Mucosa of descending colon (tissue), 3 donors: ENCODE measurements at places on chromosomes 7 and 10.

- no peak for DNase-seq
These were observed 403.7 kb downstream of the RPS24 start for GRCh38 chr10:78437407-78437768.

GRCh38 chr7:55104712-55105433, 86.1 kb downstream of the EGFR start:
- no peak for DNase-seq

DNA sequence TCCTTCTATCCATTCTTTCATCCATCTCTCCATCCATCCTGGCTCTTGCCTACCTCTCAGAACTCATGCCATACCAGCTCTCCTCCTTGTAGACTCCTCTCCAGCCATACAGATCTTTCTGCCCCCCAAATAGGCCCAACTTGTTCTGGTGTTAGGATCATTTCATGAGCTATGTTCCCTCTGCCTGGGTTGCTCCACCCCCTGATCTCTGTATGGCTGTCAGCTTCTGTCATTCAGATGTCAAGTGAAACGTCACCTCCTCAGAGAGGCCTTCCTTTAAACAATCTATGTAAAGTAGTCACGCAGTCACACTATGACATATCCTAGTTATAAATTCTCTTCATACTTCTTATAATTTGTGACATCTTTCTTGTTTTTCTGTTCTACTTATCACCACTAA, 42.3 kb upstream of the PNLIPRP3 start:
- no peak for DNase-seq

DNA sequence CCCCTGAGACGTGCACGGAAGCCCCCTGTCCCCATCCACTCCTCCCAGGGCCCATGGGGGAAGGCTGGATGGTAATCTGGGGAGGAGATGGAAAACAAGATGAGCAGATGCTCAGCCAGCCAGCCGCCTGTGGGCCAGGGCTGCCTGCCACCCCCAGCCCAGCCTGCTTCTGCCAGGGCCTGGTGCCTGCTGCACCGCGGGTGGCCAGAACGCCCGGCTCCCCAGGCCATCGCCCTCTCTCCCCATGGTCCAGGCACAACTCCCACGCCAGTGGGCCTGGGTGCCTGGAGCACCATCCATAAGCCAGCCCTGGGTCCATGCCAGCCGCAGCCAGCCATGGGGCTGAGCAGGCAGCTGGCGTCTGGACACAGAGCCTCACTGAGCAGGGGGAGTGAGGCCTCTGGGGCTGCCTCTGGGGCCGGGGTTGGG, 57.2 kb upstream of the ELN start:
- no peak for DNase-seq

DNA sequence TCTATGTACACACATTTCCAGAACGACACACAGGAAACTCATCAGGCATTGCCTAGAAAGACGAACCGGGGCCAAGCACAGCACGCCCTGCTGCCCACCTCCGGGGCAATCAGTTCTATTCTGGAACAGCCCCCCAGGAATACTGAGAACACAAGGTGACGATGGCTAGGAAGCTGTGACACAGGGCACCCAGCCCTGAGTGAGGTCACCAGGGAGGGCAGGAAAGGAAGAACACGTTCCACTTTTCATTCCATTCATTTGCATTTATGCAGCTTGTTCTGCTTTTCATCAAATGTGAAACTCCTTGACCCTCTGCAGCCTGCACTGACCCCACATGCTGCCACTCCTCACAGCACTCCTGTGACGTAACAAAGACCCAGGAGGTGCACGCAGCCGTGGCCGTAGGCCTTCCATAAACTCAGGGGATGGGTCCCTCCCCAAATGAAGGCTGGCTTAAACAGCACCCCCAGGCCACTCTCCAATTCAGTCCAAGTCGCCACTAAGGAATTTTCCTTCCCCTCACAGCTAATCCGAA, 28.9 kb downstream of the MAD1L1 start:
- peak; percentile 2 for DNase-seq

DNA sequence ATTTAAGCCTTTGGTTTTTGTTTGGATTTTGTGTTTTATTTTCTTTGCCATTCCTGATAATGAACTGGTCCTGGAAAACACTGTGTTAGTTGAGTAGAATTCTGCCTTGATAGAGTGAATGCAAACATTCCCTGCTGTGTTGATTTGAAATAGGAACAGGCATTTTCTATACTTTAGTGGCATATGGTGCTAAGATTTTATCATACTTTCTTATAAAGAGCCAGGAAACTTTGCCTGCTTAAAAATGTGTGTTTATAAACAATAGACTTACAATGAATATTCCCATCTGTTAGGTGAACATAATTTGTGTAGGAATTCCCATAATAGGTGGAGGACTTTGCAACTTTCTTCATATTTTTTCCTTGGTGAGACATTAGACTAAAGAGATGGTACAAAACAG, 333.3 kb downstream of the SDK1 start:
- no peak for DNase-seq

- no peak for DNase-seq
These were observed 54.5 kb downstream of the CXCL12 start for GRCh38 chr10:44330431-44330830.

- DNase-seq, result no peak
These were observed 42.9 kb downstream of the CHN2 start for GRCh38 chr7:29237489-29237888.

DNA sequence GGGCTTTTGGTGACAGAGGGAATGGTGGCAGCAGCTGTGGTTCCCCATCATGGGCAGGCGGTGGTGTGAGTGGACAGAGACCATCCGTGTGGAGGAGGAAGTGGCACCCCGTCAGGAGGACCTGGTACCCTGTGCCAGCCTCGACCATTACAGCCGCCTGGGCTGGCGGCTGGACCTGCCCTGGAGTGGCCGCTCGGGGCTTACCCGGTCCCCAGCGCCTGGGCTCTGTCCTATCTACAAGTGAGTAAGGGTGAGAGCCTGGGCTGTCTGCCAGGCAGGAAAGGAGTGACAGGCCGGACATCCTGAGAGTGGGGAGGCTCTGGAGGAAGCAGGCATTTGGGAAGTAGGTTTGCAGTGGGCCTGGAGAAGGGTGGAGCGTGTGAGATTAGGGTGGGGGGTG, 2.9 kb upstream of the ZNF467 start:
- DNase-seq, result peak; percentile 61

DNA sequence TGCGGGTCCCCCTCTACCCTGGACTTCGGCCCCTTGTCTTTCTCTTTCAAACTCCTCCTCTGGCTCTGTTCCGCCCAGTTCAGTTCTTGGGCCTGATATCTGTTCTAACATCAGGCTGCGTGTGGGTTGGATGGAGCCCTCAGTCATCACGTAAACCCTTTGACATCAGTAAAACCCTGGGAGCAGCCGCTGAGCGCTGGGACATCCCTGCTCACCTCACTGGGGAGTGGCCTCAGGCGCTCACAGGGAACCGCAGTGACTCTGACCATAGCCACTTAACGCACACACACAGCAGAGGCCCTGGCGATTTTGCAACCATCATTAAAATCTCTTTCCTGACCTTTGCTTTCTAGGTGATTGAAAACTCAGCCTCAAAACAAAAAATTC, 113.3 kb downstream of the CYTH3 start:
- DNase-seq, result no peak

DNA sequence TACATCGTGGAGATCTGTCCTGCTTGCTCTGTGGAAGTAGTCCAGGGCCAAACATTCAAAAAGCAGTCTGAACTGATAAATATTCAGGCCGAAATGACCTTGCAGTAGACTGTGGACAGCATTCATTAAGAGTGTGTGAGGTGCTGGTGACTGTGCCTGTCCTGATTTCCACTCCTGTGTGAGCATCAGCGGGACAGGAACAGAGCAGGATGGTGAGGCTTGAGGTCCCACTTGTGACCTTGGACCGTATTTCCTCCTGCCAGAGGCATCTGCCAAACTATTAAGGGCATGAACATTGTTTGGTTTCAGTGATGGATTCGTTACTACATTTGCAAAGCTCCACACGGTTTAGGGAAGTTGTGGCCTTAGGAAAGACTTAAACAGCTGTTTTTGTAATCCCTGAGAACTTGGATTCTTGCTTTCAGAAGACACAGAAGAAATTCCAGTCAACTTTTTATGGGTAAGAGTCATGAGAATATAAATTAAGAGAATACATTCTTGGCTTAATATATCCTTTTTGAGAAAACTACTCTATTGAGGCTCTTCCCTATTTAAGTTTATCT, 32.8 kb downstream of the CCNY start:
- no peak for DNase-seq

DNA sequence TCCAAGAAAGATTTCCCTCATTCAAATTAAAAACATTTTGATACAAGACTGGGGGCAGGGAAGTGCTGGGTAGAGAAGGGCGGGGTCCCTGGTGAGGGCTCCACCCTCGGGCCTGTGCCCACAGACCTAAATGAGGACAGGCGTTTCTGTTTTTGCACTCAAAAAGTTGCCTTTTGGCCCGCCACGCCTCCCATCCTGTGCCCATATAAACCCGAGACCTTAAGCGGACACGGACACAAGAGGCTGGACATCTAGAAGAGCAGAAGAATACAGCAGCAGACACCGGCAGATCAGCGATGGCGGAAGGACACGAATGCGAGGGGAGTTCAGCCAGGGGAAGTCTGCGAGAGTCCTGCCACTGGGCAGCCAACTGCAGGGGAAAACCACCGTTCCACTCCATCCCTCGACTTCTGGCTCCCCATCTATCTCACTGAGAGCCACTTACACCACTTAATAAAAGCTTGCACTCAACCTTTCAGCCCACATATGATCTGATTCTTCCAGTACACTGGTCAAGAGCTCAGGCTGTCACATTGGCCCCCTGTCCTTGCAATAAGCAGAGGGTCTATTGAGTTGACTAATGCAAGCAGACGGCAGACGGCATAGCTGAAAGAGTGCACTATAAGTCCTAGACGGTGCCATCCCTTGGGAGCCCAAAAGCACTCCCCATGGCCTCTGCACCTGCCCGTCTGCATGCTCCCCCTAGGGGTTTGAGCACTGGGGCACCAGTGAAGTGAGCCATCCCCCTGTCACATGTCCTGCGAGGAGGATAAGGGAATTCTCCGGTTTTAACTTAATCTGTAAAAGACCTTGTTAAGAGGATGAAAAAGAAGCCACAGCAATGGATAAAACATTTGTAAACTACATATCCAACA, 181.8 kb upstream of the PRSS1 start:
- no peak for DNase-seq

DNA sequence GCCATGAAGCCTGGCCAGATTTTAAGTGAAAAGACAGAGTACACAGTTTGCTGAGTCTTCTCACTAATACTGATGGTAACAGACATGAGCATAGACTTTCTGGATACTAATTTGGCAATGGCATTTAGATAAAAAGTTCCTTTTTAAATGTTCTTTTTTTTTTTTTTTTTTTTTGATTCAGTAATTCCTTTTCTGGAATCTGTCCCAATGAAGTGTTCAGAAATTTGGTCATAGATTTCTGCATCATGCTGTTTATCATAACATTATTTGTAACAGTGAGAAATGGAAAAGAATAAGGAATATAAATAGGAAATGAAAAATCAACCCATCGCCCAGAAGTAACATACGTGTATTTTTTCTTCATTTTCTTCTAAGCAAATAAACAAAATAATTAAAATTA, 354.9 kb downstream of the CALN1 start:
- no peak for DNase-seq

GRCh38 chr7:127258111-127258510, 5.4 kb upstream of the GRM8 start:
- no peak for DNase-seq

DNA sequence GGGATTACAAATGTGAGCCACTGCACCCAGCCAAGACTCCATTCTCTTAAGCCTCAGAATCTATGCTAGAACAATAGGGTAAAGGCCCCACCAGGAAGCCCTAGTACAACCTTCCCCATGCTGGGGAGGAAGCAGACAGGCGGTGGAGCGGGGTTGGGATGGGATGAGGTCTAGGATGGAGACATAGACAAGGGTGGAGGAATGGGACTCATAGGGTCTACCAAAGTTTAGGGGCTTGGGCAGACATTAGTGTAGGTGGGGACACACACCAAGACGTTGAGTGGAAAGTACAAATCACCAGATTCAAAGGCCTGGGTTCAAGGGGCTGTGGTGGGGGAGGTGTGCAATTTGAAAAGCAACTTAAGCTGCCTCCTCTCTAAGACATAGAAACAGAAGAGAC, 19.3 kb downstream of the PRSS2 start:
- DNase-seq, result no peak

- DNase-seq, result no peak
These were observed 24.5 kb downstream of the AVL9 start for GRCh38 chr7:32519763-32520162.

GRCh38 chr7:135275971-135276580, 42.4 kb downstream of the STRA8 start:
- no peak for DNase-seq

- no peak for DNase-seq
These were observed 92.9 kb upstream of the ADAM12 start for GRCh38 chr10:126481181-126481580.

GRCh38 chr7:112190120-112190519, 16.1 kb downstream of the DOCK4 start:
- DNase-seq, result no peak

GRCh38 chr10:43260117-43260761, 6.6 kb downstream of the RASGEF1A start:
- no peak for DNase-seq

DNA sequence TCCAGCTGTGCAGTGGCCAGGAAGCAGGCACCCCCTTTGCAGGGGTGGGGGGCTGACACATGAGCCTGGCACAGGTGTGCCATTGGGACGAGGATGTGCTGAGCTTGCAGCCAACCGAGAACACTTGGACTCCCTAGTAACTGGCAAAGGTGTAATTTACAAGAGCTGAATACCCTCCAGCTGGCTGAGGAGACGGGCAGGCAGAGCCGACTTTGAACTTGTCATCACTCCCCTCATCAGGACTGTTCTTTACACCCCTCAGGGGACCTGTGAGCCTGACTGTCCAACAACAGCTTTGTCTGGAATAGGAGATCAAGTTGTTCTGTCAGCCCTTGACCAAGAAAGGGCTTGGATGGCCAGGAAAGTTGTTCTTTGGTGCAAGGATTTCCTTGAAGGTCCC, 61.2 kb downstream of the CDH23 start:
- DNase-seq, result peak; percentile 17

- no peak for DNase-seq
These were observed 629 bp upstream of the DNAJC9 start for GRCh38 chr10:73247509-73248258.

- no peak for DNase-seq
These were observed 857.8 kb downstream of the KCNMA1 start for GRCh38 chr10:76779796-76780301.

DNA sequence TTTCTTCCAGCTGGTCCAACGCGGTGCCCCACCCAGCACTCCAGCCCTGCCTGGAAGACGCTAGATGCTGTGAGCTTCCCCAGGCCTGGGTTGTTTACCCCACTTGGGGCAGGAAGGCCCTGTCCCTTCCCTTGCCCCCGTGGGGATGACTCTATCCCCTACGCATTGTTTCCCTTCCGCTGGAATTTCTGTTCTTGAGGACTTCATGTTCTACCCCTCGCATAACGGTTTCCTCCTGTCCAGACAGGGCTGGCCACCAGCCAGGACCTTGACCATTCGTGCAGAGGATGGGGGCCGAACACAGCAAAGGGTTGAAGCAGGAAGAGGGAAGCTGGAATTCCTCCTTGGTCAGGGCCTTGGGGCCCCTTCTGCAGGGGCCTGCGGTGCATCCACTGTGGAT, 14.7 kb upstream of the SERPINE1 start:
- DNase-seq, result no peak

- DNase-seq, result no peak
These were observed 4.0 kb upstream of the TMEM236 start for GRCh38 chr10:17747883-17748550.
